ENCODE measurements at places on chromosomes 2 and 18.

GRCh38 chr2:162475661-162476060 lies 131.7 kb downstream of the GCA start:
- H3K4me3 ChIP-seq, result no peak overlapping the region
- no peaks in the 10 kb centered on the region for H3K4me1 ChIP-seq
- no peak for DNase-seq

DNA sequence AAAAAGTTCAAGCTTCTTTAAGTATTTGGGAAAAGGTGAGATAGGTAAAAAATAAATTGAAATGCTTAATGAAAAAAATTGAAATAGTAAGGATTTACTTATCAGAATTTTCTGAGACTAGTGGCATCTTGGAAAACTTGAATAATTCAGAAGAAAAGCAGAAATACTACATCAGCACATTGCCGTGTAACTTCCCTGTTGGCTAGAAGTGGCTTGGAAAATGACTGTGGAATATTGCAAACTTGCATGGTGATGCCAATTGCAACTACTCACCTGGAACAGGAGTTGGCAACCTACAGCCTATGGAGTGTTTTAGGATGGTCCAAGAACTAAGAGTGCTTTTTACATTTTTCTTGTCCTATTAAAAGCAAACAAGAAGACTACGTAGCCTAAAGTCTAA lies 603.5 kb upstream of the VRK2 start:
- H3K4me3 ChIP-seq, result no peak overlapping the region
- H3K36me3 ChIP-seq, result no peaks in the 10 kb centered on the region
- H3K27ac ChIP-seq, result no peak overlapping the region
- H3K4me1 ChIP-seq, result no peaks in the 10 kb centered on the region
- H3K27me3 ChIP-seq, result no peaks in the 10 kb centered on the region

GRCh38 chr2:217617616-217618022 lies 385.2 kb downstream of the TNS1 start:
- no peak overlapping the region for H3K27ac ChIP-seq
- no peaks in the 10 kb centered on the region for H3K36me3 ChIP-seq
- H3K4me3 ChIP-seq, result no peak overlapping the region
- no peak for DNase-seq

DNA sequence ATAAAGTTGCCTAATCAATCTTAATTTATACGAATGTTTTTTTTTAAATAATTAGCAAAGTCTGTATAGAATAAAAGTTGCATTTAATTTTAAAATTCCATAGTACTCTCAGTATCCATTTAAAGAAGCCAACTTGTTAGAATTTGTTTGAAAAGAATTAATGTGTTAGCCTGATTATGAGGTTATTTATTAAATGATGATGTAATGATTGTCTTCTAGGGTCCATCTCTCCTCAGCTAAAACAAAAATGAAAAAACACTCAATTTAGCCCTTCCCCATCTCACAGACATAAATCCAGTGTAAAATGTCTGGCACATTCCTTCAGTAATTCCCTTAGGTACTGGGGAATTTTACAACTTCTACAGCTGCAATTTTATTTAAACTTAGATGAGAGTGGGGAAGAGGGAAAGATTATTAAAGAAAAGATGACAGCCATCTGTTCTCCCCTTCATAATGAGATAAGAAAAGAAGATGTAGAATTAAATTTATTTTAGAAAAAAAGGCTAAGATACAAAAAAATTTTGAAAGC lies 68.6 kb downstream of the BARD1 start:
- H3K4me3 ChIP-seq, result no peak overlapping the region
- no peak overlapping the region for H3K27ac ChIP-seq
- no peak for DNase-seq
- H3K27me3 ChIP-seq, result no peaks in the 10 kb centered on the region
- H3K4me1 ChIP-seq, result peaks cover 12% of the 10 kb centered on the region
- peaks cover 6% of the 10 kb centered on the region for H3K36me3 ChIP-seq

DNA sequence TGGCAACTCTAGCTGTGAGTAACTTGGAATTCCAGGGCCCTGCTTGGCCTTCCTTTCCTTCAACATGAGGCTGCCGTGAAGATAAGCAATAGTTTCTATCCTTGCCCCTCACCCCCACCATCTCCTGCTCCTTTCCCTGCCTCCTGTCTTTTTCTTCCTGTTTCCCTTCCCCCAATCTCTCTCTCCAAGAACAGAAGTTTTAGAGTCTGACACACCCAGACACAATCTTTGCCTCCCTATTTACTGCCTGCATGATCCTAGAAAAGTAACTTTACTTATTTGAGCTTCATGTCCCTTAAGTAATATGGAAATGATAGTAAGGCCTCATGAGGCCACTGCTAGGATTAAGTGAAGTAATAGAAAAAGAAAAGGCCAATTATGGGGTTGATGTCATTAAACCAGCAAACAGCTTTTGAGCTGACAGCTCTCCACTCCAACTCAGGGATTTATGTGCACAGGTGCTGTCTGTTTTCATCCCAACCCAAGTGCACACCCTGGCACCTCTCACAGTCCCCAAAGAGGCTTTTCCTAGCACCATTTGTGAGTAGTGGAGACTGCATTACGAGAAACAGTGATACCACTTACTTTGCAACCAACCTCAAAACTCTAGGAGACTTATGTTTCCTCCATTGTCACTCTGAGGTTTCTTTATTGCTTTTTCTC lies 123.7 kb upstream of the SIX3 start:
- no peaks in the 10 kb centered on the region for H3K36me3 ChIP-seq
- H3K4me1 ChIP-seq, result no peaks in the 10 kb centered on the region
- no peak for DNase-seq
- H3K27ac ChIP-seq, result no peak overlapping the region
- no peak overlapping the region for H3K4me3 ChIP-seq

Data from cardiac muscle cell (in vitro differentiated cells and primary cell).